ENCODE measurements at places on chromosomes 12 and 14.

DNA sequence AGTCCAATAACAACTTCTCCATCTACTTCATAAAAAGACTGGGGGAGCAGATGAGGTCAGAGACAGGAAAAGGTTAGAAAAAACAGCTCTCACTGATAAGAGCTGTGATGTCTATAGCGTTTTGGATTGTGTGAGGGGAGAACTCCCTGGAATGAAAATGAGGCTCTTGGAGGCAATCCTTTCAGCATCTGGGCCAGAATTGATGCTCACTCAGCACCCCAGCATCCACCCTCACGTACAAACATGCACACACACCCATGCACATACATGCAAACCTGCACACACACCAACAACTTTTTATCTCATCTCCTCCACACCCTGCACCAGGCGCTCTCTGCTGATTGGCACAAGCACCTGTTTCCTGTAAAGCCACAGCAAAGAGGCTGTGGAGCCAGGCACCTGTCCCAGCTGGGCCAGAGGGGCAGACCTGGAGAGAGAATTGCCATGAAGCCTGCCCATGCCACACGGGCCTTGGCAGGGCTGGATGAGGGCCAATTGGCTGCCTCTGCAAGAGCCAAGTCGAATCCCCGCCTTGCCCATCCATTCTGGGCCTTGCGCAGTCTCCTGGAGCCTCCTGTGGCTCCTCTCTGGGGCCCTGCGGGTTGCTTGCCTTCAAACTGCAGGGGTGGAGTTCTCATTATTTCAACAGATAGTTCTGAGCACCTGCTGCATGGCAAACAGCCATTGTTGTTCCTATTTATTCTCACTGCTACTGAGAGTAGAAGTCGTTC lies 53.1 kb downstream of the SYNE3 start:
- DNase-seq = no peak

- peak; percentile 66 for DNase-seq
Measured at GRCh38 chr14:21846227-21846885, 172.7 kb upstream of the OR4E1 start.

DNA sequence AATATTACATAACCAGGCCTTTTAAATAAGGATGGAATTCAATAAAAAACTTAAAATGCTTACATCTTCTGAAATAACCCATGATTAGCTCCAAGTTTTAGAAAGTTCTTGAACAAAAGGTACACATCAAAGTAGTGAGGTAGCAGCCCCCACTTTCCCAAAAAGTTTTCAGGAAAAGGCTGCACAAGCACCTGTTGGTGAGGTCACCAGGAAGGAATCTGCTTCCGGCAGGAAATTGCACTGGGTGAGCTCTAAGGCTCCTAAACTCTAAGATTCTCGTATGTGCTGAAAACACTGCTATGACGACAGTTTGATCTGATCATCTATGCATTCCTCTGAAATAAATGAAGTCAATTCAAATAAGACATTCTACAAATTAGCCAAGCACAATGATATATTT lies 34.3 kb upstream of the TTC7B start:
- DNase-seq = no peak

DNA sequence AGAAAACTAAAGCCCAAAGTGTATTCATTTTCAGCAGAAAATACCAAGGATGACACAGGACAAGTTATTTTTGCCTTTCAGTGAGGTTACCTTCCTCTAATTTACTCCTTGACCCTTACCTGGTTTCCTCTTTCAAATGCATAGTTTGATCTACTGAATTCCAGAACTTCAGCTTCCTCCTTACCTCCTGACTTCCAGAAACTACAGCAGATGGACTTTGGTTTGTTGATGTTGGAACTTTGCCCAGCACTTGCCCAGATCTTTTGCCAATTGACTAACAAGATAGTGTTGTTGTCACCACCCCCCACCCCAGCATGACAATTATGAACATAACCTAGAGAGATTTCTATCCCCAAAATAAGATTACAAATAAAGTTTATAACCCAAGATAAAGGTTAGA lies 63.2 kb downstream of the NAV3 start:
- DNase-seq = no peak

DNA sequence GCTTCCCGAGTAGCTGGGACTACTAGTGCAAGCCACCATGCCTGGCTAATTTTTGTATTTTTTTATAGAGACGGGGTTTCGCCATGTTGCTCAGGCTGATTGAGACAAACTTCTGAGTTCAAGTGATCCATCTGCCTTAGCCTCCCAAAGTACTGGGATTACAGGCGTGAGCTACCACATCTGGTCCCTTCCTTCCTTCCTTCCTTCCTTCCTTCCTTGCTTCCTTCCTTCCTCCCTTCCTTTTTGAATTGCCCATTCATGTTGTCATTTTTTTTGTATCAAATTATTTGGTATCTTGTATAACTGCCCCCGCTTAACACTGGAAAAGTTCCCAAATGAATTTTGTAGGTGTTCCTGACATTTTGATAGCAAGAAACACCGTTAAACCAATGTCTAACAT lies 11.7 kb downstream of the RAD9B start:
- DNase-seq = no peak

DNA sequence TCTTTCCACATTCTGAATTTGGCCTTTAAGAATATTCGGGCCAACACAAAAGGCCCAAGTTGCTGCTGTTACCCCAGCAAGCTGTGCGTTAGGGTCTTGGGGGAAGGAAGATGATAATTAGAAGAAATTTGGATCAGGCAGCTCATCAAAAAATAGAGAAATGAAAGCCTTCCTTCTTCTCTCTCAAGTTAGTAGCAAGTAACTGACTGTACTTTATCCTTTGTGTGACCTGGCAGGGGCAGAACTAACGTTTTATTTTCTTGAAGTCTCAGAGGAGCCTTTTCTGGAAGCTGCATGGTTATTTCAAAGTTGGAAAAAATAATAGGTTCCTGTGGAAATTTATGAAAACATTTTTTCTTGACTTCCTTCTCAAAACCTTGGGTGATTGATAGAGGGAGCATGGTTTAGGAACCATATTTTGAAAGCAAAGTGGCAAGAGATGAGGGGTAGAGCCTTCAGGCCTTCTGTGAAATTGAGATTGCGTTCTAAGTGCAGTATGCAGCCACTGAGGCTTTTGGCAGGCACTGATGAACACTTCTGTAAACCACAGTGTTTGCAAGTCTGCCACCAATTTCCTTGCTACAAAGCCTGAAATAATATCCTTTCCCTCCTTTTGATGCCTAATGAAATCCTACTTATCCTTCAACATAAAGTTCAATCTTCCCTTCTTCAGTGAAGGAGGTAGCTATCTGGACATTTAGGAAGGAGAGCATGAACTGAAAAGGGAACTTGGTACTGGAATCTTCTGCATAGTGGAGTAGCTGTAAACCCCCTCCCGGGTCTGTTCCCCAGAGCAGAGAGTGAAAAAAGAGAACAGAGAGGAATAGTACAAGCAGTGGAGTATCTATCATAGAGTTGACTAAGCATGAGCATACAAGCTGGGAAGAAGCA lies 123.2 kb downstream of the FGD4 start:
- no peak for DNase-seq

- no peak for DNase-seq
Measured at GRCh38 chr14:104888489-104889374, 23.7 kb downstream of the CEP170B start.

DNA sequence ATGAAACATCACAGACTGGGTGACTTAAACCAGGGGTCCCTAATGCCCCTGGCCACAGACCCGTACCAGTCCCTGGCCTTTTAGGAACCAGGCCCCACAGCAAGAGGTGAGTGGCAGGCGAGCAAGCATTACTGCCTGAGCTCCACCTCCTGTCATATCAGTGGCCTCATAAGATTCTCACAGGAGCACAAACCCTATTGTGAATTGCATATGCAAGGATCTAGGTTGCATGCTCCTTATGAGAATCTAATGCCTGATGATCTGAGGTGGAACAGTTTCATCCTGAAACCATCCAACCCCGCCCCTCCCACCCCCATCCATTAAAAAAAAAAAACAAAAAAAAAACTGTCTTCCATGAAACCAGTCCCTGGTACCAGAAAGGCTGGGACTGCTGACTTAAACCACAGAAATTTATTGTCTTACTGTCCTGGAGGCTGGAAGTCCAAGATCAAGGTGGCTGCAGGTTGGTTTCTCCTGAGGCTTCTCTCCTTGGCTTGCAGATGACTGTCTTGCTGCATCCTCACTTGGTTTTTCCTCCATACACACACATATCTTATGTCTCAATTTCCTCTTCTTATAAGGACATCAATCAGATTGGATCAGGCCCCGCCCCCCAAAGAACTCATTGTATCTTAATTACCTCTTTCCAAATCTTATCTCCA lies 235.9 kb downstream of the CHST11 start:
- DNase-seq = no peak

DNA sequence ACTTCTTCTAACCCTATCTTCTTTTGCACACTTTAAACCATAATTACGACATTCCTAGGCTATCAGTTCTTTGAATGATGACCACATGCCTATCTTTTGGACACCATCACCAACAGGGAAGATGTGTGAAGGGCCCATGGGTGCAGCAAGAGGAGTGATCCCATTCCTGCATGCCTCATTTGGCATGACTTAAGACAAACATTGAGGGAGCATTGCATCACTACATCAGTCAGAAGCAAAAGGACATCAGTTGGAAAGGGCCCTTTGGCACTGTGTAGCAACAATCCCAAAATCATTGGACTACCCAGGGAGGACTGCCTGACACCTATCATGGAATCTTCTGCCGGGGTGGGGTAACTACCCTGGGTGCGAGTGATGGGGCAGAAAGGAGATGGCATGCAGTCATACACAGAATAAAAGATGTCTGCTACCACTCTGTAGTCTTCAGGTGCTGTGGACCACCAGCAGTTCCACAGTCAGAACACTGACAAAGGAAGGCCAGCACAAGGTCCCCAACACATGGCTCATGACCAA lies 10.7 kb upstream of the TMBIM6 start:
- DNase-seq = no peak

- no peak for DNase-seq
Measured at GRCh38 chr14:73403181-73403752, 55.1 kb downstream of the NUMB start.

DNA sequence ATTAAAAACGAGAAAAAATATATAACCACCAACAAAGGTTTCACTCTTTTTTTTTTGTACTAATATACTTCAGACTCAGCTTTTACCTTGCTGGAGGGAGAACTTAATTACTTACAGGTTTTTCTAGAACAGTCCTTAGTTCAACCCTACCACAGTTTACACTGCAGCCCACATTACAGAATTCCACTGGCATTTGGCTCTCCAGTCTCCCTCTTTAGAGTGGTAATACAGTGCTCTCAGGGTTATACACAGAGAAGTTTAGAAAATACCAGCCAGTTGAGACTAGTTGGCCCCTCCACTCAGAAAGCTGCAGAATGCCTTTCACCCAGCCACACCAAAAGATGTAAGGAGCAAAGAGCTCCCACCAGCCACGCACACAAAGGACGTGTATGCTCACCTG lies 122.3 kb upstream of the DIO3 start:
- DNase-seq = no peak

- no peak for DNase-seq
Measured at GRCh38 chr14:37992499-37992898, 215.2 kb upstream of the SSTR1 start.

- no peak for DNase-seq
Measured at GRCh38 chr14:105091054-105091516, 25.9 kb upstream of the GPR132 start.

- no peak for DNase-seq
Measured at GRCh38 chr12:11310336-11310735, at the start of gene PRB4. Gene PRB4, minus strand, starts transcription at chr12:11310436. Its CDS starts 38 bp downstream, at chr12:11310398.

GRCh38 chr12:13897811-13898210 lies 83.6 kb downstream of the GRIN2B start:
- no peak for DNase-seq

GRCh38 chr12:1500095-1500801 lies 94.1 kb downstream of the FBXL14 start:
- no peak for DNase-seq

Measured in stimulated activated CD4-positive, alpha-beta T cell treated with anti-CD3 and anti-CD28 coated beads, Interleukin-1b, Interleukin-23, amount 100 ng/mL, for 4 hours (primary cell).